ENCODE measurements at places on chromosomes 12 and 14.
A peak's percentile ranks its signal among the peaks of the same experiment; 100 is the strongest.

- DNase-seq, result no peak
Observed at GRCh38 chr14:36452860-36453259, 67.2 kb downstream of the NKX2-1 start.

DNA sequence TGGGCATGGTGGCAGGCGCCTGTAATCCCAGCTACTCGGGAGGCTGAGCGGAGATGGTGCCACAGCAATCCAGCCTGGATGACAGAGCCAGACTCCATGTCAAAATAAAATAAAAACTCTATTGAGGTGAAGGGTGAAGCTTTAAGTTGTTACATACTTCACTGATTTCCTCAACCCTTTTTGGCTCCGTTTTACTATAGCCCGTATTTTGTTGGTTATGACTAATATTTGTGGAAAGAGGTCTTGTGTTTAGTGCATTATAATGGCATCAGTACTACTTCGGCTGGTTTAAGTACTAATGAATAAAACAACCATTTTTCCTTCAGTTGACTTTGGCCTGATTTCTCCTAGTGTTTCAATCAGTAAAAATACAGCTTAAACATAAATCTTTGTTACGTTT, 27.0 kb upstream of the SLC2A14 start:
- peak; percentile 5 for DNase-seq

- no peak for DNase-seq
Observed at GRCh38 chr12:96995861-96996260, 88.8 kb downstream of the NEDD1 start.

GRCh38 chr12:125996443-125996842, 931.2 kb downstream of the AACS start:
- DNase-seq, result no peak

Data from fibroblast of gingiva (primary cell).